ENCODE measurements at places on chromosomes 6 and 20.

DNA sequence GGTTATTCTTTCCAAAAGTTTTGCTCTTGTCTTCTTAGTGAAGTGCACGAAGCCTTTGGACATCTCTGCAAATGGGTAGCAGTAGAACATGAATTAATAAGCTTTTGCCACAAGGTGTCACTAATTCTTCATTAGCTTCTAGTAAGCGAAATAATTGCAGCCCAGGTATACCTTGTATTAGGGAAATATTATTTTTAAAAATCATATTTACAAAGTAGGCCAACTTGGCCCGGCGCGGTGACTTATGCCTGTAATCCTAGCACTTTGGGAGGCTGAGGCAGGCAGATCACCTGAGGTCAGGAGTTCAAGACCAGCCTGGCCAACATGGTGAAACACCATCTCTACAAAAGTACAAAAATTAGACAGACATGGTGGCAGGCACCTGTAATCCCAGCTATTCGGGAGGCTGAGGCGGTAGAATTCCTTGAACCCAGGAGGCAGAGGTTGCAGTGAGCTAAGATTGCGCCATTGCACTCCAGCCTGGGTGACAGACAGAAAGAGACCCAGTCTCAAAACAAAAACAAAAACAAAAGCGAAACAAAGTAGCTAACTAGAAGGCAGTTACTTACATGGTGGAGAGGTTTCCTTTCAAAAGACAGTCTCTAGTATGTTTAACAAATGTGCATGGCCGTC lies 8.8 kb upstream of the RSPH3 start:
- no peak for DNase-seq

GRCh38 chr6:21902628-21903169 lies 309.1 kb downstream of the SOX4 start:
- DNase-seq = no peak

GRCh38 chr6:36716476-36717093 lies 19.0 kb downstream of the RAB44 start:
- DNase-seq = no peak

GRCh38 chr20:62049342-62050165 lies 16.1 kb downstream of the TAF4 start:
- no peak for DNase-seq

DNA sequence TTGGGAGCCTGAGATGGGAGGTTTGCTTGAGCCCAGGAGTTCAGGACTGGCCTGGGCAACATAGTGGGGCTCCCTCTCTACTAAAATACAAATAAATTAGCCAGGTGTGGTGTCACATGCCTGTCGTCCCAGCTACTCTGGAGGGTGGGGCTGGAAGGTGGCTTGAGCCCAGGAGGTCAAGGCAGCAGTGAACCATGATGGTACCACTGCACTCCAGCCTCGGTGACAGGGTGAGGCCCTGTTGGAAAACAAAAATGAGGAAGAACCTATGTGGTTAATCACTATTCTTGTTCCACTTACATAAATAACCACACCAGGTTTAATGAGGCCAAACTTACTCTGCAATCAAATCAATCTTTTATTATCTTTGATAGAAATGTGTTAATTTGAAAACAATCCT lies 5.4 kb downstream of the PPDPF start:
- no peak for DNase-seq

GRCh38 chr20:60528141-60528540 lies 569.9 kb downstream of the CDH26 start:
- no peak for DNase-seq

DNA sequence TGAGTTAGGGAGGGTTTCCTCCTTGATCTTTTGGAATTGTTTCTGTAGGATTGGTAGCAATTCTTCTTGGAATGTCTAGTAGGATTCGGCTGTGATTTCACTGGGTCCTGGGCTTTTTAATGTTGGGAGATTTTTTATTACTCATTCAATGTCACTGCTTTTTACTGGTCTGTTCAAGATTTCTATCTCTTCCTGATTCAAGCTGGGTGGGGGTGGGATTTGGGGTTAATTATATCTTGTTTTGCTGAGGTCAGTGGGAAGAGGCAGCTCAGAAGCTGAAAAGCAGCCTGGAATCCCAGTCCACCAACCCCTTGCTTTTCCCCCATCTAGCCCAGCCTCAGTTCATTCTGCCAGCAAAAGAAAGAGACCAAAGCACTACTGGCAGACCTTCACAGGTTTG lies 39.6 kb downstream of the SUMO4 start:
- DNase-seq = no peak

GRCh38 chr6:120622127-120622631 lies 712.1 kb downstream of the TBC1D32 start:
- no peak for DNase-seq

GRCh38 chr6:126955621-126956020 lies 162.8 kb upstream of the RSPO3 start:
- DNase-seq = no peak

DNA sequence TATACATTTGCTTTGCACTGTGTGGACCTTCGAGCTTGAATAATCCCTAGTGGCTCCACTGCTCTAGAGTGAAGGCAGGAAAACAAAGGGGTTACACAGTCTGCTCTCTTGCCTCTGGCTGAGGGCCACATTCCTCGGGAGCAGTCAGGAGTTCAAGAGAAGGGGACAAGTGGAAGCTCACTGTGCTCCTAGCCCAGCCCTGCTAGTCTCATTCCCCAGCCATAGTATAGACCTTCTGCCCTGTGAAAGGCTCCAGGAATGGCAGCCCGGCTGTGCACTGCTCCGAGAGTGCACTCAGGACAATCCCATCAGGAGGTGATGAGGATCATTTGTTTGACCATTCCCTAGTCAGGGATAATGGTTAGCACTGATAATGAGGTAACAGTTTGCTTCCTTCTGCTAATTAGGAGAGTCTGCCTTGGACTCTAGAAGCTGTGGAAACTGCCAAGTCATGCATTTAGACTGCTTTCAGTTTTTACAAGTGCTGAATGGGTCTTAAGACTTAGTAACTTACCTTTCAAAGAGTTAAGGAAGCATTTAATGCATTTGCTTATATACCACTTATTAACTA lies 8.5 kb downstream of the IYD start:
- no peak for DNase-seq

- no peak for DNase-seq
Measured at GRCh38 chr20:57031867-57032355, 234.5 kb downstream of the BMP7 start.

- no peak for DNase-seq
Measured at GRCh38 chr20:45503403-45503802, 12.0 kb downstream of the SPINT3 start.

DNA sequence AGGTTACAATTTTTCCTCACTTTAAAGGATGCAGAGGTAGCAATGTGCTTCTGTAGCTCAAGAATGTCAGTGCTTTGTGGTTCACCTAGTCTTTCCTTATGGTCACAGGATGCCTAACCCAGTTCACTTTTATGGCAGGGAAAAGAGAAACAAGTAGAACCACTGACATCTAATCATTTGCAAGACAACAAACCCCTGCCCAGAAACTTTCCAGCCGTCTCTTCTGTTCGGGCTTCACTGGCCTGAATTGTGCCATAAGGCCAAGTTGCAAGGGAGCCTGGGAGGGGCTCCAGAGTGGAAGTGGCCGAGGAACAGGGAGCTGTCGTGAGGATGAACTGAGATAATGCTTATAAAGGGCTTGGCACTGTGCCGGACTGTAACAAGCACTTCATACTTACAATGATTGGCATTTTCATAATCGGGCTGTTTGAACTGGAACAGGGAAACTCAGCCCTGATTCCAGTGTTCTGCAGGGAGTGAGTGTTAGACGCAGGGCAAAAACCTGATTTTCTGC lies 212.6 kb downstream of the BCAS1 start:
- no peak for DNase-seq

DNA sequence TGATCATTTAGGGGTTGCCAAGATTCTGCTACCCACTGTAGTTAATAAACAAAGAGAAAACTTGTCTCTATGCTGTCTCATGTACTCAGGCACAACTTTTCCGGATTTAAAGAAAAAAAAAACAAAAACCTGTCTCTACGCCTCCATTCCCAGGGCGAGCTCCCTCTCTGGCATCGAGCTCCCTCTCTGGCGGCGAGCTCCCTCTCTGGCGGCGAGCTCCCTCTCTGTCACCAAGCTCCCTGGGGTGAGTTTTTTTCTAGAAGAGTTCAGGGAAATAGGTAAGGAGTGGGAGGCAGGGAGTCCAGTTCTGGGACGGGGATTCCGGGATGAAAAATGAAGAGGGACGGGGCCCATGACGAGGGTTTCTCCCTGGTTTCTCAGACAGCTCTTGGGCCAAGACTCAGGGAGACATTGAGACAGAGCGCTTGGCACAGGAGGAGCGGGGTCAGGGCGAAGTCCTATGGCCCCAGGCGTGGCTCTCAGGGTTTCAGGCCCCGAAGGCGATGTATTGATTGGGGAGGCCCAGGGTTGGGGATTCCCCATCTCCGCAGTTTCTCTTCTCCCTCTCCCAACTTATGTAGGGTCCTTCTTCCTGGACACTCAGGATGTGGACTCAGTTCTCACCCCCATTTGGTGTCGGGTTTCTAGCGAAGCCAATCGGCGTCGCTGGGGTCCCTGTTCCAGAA lies 16.5 kb upstream of the HLA-A start:
- DNase-seq = no peak

DNA sequence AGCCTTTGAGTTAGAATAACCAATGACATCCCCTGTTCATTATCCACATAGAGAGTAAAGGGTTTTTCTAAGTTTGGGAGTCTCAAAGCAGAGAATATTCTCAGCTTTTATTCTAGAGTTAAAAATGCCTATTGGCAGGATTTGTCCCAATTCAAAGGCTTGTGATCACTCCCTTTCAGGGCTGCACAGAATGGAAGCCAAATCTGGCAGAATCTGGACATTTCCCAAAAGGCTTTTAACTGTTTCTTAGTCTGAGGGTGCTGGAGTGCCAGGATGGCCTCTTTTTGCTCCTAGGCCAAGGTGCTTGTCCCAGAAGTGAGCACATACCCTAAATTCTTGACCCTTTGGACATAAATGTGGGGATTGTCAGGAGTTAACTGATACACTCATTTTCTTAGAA lies 556.6 kb downstream of the DOK5 start:
- no peak for DNase-seq

DNA sequence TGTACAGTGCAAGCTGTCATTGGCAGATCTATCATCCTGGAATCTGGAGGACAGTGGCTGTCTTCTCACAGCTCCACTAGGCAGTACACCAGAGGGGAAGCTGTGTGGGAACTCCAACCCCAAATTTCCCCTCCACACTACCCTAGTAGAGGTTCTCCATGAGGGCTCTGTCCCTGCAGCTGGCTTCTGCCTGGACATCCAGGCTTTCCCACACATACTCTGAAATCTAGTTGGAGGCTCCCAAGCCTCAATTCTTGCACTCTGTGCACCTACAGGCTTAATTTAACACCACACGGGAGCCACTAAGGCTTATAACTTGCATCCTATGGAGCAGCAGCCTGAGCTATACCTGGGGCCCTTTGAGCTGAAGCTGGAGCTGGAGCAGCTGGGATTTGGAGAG lies 43.0 kb upstream of the TRIM39 start:
- DNase-seq = no peak

Data from GM04503 (cell line).